ENCODE measurements at places on chromosomes 1 and 21.

DNA sequence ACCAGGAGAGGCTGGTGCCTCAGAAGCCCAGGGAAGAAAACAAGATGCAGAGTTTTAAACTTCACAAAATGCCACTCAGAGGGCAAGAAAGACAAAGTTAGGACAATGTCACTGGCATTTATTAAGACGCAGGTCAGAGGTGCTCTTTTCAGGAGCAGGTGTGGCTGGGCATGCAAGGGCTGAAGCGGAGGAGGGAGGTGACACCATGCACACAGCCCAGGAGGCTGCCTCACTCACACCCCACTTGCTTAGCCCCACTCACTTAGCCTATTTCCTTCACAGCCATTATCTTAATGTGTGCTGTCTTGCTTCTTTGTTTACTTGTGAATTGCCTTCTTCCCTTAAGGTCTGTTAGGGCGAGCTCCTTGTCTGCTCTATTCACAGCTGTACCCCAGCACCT lies 17.2 kb downstream of the HIVEP3 start:
- DNase-seq, result no peak

DNA sequence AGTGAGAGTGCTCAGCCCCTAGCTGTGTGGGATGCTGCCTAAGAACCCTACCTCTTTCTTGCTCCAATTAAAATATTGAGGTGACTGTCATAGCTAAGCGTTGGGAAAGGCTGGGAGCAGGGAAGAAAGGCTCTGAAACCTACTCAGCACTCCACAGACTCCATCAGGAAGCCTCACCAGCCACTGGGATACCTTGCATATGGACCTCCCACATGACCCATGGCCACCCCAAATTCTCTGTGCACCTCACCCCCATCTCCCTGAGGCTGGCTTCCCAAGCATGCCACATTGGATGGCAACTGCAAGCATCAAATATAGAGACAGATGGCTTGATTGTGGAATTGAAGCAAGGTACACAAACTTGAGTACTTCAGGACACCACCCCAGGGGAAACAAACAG lies 41.8 kb downstream of the FLVCR1 start:
- DNase-seq, result no peak

GRCh38 chr1:155657463-155657862 lies 31.1 kb downstream of the YY1AP1 start:
- DNase-seq, result no peak

GRCh38 chr1:111656086-111657017 lies 36.8 kb downstream of the RAP1A start:
- no peak for DNase-seq

DNA sequence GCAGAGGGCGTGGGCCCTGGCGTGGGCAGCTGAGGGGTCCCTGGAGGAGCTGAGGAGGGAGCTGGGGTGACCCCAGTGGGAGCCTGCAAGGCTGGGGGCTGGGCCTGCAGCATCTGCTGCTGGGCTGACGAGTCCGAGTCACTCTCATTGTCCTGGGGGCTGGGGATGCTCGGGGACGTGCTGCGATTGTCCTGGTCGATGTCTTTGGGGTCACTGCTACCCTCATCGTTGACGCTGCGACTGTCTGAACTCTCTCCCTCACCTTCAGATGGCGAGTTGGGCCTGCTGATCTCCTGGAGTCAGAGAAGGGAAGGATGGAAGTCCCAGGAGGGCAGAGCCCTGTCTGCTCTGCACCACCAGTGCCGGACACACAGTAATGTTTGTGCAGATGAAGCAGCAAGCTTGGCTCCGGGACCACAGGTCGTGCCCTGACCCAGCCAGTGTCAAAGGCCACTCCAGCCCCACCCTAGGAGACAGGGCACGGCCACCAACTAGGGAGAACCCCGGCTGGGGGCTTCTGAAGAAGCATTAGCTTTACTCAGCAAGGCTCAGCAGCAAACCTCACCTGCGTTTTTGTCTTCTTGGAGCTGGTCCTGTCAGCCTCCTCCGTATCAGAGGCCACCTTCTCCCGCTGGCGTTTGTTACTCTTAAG lies 43.4 kb downstream of the SLC45A1 start:
- DNase-seq, result no peak

Measured in NCI-H1436 treated with DMSO at 0.1 percent for 48 hours (cell line).